IPS DF 6.9 (cell line): ENCODE measurements at places on chromosomes 7 and 10.

- no peak for DNase-seq
These were observed 1.6 kb downstream of the VSTM4 start for GRCh38 chr10:49113741-49114141.

DNA sequence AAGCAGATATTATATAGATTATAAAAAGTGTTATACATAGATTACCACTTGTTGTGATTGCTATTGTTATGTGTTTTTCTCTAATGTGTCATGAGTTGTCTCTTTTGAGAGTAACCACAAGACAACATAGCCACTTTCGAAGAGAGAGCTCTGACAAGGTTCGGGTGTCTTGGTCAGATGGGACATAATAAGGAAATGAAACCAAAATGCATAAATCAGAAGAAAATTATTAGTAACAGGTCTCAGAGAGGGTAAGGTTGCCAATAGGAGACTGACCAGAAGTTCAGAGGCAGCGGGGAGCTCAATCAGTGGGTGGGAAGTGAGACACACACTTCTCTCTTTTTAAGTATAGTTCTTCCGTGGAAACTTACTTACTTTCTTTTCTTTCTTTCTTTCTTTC is 639.2 kb upstream of the POT1 start:
- DNase-seq = no peak

- no peak for DNase-seq
These were observed 324.8 kb upstream of the PHYHIPL start for GRCh38 chr10:58851606-58852005.

DNA sequence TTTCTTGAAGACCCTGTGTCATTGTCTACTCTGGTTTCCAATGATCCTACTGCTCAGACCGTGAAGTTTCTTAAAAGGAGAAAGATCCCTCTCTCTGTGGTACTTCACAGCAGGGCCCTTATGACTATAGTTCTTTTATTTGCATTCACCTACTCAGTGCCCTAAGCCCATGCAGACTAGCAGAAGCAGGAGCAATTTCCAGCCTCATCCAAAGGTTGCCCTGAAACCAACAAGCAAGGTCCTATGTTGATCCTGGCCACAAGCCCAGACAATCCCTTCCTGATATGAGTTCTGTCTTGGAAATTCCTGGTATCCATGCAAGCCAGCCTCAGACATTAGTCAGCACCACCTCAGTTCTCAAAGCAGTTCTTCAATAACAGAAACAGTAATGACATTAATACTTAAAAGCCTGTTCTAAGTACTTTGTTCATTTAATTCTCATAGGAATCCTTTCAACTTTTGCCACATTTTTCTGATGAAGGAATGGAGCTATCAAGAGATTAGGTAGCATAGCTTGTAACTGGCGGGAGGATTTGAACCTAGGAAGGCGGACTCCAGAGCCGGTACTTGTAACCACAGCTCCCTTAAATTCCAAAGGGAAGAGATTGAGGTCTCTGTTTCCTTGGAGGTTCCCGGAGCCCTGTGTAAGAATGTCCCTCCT is 58.1 kb upstream of the ST8SIA6 start:
- no peak for DNase-seq

- no peak for DNase-seq
These were observed 1.5 kb downstream of the RGS10 start for GRCh38 chr10:119541046-119541445.

GRCh38 chr7:8783229-8783628 is 349.8 kb downstream of the NXPH1 start:
- no peak for DNase-seq

GRCh38 chr7:112770051-112770450 is 20.1 kb downstream of the TMEM168 start:
- DNase-seq = no peak

DNA sequence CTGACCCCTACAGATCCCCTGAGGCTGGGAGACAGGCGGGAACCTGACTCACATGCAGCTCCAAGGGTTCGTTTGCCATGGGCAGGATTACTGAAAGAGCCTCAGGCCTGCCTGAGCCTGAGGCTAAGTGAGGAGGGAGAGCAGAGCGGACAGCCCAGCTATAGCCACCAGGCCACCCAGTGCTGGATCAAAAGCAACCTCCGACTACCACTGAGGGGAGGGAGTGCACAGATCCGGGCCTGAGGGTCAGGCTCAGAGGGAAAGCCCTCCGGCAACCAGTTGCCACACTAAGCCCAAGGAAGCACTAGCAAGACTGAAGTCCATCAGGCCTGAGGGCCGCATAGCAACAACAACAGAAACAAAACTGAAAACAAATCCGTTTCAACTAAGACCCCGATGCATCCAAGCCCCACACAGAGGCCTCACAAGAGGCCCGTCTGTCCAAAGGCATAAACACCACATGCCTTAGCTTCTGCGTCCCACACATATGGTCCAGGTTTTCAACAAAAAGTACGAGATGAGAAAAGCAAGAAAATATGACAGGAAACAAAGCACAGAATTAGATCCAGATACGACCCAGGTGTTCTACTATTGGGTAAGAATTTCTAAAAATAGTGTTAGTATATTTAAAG is 92.5 kb upstream of the VIPR2 start:
- no peak for DNase-seq

- no peak for DNase-seq
These were observed 162.6 kb downstream of the MTERF1 start for GRCh38 chr7:91717681-91718470.

- DNase-seq = no peak
These were observed 315.3 kb downstream of the PTEN start for GRCh38 chr10:88178758-88179157.

GRCh38 chr7:145169908-145170307 is 334.1 kb upstream of the TPK1 start:
- DNase-seq = no peak

DNA sequence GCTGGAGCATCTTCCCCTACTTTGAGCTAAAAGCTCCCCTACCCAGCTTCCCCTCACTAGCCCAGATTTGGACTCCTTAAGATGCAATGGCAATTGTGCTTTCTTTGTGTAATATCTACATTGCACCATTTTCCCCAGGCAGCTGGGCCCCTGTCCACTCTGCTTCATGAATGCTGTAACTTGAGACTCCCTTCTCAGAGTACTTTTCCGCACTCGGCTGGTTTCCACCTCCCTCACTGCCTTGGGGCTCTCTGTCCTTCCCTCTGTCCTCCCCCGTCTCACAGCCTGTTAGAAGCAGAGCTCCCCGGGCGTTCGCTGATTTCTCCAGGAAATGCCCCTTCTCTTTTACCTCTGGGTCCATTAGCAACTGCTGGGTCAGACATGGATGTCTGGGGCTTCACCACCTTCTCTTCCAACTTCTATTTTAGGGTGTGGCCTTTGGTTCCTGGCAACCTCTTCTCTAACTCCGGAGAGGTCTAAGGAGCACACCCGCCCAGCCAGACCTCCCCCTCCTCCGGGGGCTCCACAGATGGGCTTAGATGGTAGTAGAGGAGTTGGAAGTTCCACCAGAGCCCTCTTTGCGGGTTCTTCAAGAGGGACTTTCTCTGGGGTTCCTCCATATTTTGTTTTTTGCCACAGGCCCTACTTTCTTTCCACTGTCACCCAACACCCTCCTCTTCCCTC is 2.9 kb upstream of the TMEM72 start:
- no peak for DNase-seq

DNA sequence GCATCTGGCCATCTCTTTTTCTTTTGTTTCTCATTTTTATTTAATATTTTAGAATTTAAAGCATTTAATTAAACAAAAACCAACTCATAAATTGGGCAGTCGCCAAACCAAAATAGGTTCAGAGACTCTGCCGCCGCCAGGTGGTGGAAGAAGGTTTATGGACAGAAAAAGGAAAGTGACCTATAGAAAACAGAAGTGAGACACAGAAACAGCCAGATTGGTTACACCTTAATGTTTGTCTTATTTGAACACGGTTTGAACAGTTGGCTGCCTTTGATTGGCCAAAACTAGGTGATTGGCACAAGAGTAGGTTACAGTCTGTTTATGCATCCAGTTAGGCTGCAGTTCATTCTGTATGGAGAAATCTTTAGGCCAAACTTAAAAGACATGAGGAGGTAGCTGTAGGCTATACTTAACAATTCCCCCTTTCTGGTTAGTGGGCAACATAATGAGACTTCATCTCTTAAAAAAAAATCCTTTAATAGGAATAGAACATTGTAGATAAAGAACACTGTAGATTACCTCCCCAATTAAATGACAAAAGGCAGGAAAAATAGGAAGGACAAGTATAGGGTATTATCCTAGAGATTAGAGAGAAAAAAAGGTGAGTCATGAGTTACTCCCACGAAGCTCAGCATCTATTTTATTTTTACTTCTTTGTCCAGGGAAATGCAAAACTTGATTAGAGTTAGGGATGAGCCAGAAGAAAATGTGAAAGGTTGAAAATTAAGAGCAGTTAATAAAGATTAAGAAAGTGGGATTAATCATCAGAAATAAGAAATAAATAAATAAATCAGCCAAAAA is 23.9 kb upstream of the CYCS start:
- no peak for DNase-seq
